Pancreas (tissue), 10 donors: ENCODE measurements at places on chromosomes 6 and 20.

GRCh38 chr20:23143098-23143497, 57.0 kb upstream of the CD93 start:
- DNase-seq, result no peak

DNA sequence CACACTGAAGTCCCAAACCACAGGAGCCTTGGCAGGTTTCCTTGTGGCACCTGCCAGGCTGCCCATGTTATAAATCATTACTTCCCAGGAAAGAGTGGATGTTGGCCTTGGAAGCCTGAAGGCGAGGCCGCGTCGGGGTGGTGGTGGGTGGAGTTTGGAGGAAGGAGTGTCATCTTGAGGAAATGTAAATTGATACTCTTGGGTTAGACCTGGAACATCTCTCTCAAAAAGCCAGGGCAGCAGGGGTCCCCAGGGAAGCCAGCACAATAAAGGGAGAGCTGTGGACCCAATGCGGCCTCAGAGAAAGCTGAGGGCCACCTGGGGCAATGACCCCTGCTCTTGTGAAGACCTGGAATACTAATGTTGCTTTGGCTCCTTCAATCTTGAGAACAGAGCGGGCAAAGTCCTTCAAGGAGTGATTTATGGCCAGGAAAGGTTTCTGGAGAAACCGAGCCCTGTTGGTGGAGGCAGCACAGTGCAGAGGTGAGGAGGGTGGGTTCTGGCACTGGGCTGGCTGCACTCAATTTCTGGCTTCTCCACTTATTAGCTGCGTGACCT, 26.3 kb upstream of the TRAF3IP2 start:
- DNase-seq, result no peak

- no peak for DNase-seq
Observed at GRCh38 chr6:133431031-133431430, 189.9 kb downstream of the EYA4 start.

- peak; percentile 86 for DNase-seq
Observed at GRCh38 chr6:37566111-37566949, 66.6 kb upstream of the CCDC167 start.

DNA sequence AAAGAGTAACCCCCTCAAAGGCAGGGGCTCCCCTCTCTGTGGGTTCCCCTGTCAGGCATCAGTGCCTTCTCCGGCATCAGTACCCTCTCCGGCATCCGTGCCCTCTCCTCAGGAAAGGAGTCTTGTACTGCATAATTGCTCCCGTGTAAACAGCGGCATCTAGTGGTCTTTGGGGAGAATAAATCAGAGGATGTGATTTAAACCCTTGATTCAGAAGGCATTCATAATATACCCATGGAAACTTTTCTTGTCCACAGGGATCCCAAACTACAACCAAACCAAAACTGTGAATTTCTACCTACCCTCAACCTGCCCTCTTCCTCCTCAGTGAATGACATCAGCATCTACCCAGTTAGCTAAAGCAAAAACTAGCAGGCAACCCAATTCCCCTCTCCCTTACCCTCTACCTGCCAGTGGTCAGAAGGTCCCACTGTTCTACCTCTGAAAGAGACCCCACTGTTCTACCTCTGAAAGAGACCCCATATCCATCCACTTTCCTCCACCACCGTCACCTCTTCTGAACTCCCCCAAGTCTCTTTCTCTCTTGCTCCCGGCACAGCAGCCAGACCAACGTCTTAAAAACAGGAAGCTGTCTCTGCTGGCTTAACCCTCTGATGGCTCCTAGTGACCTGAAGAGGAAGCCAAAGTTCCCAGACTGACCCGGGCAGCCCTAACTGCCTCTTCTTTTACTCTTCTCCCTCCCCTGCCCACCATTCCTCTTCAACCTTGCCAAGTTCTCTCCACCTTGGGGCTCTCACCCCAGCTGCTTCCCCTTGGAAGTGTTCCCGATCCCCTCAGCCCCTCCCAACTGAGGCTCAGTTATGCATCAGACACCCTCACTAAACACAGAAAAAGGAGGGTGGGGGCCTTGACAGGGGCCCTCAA, 27.2 kb downstream of the UBE2V1 start:
- no peak for DNase-seq

GRCh38 chr6:124294574-124295200, 491.0 kb downstream of the NKAIN2 start:
- no peak for DNase-seq

DNA sequence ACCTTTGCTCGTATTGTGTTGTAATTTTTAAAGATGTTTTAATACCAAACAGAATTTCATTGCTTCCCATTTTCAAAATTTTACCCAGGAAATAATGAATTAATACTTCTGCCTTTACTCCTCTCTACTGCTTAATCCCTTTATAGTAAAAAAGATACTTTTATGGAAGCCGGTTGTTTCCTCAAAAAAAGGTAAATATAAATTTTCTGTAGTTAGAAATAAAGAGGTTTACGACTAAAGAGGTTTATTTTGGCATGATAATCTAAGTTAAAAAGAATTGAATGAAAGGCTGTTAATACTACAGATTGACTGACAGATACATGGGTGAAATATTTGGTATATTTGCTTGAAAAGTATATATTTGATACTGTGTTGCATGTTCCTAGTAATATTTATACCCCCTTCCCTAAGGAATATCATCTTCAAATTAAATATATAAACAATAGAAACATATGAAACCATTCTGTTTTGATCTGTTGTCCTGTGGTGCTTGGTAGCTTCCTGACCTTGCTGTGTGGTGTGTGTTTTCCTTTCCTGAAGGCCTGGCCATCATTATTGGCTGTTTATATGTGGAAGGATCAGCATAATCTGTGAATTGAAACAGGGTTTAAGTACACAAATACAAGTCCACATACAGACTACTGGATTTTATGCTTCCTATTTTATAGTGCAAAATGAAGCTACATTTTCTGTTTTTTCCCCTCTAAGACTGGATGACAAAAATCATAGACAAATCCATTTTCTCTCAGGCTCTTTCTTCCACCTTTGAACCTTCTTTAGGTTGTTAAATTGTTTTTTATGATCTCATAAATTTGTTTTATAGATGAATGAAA, 2.3 kb downstream of the LIN28B start:
- no peak for DNase-seq

- no peak for DNase-seq
Observed at GRCh38 chr20:3045042-3045815, 623 bp upstream of the MRPS26 start.

- DNase-seq, result no peak
Observed at GRCh38 chr6:89346433-89346832, 6.1 kb downstream of the UBE2J1 start.

DNA sequence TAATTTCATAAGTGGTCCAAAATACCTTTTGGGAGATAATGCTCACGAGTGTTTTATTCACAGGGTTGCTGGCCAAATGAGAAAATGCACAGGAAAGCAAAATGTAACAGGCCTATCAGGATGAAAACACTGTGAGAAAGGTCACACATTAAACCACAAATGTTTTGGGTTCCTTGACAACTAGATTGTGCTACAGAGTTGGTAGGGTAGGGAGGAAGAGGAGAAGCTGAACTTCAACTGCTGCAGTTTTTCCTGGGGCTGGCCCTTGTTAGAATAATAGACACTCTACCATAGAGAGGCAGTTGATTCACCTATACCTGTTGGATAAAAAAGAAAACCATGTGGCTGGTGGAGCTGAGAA, 28.1 kb upstream of the PAQR8 start:
- DNase-seq, result no peak

- no peak for DNase-seq
Observed at GRCh38 chr6:101088594-101088993, 207.5 kb upstream of the ASCC3 start.

DNA sequence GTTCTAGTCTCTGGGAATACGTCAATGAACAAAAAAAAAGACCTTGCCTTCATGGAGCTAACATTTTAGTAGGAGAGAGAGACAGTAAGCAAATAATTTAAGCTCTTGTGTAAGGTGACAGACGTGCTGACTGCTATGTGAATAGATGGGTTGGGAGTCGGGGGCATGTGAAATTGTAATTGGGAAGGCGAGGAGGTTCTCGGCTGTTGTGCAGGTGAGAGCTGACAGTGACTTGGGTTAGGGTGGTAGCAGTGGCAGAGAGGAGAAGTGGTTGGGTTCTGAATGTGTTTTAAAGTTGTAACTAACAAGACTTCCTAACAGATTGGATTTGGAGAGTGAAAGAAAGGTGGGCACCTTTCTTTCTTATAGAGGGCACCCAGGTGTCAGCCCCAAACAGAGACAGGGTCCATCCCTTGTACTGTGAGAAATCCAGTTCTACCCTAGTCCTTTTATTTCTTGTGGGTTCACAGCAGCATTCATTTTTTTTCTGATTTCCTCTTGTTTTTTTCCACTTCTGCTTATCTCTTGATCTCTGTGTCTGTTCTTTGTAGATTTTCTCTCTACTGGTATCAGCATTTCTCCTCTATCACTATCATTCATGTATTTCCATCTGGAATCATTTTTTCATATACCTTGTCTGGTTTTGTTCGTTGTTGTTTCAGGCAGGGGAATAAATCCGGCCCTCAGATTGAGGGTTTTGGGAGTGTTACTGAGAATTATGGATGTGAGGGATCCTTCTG, 15.4 kb upstream of the MYLK2 start:
- no peak for DNase-seq

DNA sequence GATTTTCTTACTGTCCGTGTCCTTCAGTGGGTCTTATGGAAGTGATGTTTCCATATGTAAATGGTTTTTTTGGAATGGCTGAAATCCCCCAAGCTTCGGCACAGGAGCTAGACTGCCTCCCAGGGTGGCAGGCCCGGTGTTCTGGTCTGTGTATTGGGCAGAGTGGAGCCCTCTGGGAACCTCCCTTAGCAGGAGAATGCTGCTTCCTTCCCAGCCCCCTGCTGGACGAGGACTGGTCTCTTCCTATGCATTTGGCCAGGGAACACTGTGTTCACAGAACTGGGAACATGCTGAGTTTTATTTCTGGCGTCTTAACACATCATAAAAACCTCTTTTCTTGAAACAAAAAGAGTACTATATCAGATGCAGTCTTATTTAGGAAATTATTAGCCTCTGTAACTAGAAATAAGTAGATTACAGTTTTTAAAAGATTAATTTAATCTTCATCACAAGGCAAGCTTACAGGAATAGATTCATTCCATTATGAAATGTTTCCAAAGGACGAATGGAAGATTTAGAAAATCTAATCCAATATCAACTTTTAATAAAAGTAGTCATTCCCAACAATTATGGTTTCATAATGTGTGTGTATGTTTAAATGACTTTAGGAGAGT, 56.6 kb downstream of the SYTL3 start:
- DNase-seq, result no peak

DNA sequence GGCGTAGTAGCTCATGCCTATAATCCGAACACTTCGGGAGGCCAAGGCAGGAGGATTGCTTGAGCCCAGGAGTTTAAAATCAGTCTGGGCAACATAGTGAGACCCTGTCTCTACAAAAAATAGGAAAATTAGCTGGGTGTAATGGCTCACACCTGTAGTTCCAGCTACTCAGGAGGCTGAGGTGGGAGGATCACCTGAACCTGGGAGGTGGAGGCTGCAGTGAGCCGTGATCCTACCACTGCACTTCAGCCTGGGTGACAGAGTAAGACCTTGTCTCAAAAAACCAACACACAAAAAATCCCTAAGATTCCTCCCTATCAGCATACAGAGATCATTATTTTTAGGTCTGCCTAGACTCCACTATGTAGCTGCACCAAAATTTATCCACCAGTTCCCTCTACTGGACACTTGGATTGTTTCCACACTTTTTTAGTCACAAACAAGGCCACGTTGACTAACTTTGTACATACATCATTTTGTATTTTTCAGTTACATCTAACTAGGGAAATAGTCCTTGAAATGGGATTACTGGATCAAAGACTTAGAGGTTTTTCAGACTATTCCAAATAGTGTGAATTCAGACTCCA, 3.6 kb upstream of the PHF1 start:
- no peak for DNase-seq

- DNase-seq, result peak; percentile 17
Observed at GRCh38 chr6:41571021-41571780, 25.0 kb downstream of the FOXP4 start.

- no peak for DNase-seq
Observed at GRCh38 chr6:27743787-27744186, 168.4 kb downstream of the OR2B2 start.

GRCh38 chr20:404088-404487, 4.0 kb upstream of the RBCK1 start:
- DNase-seq, result no peak

DNA sequence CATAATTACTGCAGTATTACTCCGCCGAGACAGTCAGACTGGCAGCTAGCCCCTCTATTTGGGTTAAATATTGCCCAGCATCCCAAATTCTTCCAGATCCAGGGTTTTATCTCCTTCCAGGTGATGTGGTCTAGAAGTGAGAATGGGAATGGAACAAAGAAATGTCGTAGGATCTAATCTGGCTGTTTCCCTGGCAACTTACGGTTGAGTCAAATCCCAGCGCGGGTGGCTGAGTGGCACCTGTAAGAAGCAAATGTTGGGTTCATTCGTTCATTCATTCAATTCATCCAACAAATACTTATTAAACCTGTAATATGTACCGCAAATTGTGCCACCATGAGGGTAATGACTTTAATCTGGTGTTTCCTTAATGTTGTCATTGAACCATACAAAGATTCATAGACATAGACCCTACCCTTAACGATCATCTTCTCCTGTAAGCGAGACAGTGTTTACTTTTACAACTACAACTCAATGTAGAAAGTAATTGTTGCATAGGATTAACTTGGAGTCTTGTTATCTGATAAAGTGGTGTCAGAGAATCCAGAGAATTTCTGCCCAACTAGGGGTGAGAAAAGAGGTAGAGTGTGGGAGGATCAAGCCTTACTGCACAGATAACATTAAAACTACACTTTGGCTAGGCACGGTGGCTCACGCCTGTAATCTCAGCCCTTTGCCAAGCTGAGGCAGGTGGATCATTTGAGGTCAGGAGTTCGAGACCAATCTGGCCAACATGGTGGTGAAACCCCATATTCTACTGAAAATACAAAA, 91.3 kb upstream of the ADGRF1 start:
- no peak for DNase-seq

GRCh38 chr20:61918548-61918947, 147.1 kb downstream of the TAF4 start:
- peak; percentile 39 for DNase-seq

- DNase-seq, result no peak
Observed at GRCh38 chr6:149153100-149153499, 164.4 kb upstream of the TAB2 start.

- DNase-seq, result no peak
Observed at GRCh38 chr6:96836631-96837080, 621 bp downstream of the GPR63 start.

DNA sequence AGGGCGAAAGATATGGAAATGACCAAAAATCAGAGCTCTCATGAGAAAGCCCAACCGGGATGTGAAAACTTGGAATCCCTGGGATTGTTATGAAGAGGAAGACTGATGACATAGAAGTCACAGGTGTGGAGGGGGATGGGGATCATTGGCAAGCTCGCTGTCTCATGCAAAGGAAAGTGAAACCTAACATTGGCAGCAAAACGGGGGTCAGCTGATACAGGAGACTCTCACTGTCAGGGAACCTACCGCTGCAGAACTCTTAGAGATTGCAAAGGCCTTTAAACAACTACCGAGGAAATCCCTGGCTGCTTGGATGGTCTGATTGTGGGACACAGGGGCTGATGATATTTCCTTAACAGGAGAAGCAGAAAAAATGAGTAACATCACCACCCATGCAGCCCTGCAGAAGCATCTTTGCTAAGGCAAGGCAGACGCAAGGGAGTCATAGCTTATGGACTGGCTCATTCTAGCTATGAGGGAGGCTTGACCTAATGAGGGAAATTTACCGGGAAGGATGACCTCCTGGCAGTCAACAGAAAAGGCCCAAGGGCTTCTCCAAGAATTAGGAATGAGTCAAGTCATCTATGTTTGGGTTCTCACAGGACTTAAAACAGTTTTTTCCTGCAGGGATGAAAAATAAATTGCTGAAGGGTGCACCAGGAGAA, 7.0 kb downstream of the MUC21 start:
- no peak for DNase-seq

- no peak for DNase-seq
Observed at GRCh38 chr6:87333591-87334181, 4.6 kb upstream of the GJB7 start.
